ENCODE measurements at places on chromosomes 2 and 18. TPM values are rescaled to one million over a fixed set of nuclear protein-coding genes. Genes with fewer than 3 reads are reported as not detected.

The NT5DC4 gene
- polyA plus RNA-seq, result not detected

The PKDCC gene
- polyA plus RNA-seq, result 37.4 TPM

The PAIP2B gene
- 14.4 TPM for polyA plus RNA-seq

The COL4A3 gene
- polyA plus RNA-seq, result 0.10 TPM

The ECEL1 gene
- polyA plus RNA-seq, result 75.6 TPM

The ANTXR1 gene
- 5.2 TPM for polyA plus RNA-seq

The TRIP12 gene
- 57.8 TPM for polyA plus RNA-seq

The LAPTM4A gene
- 81.7 TPM for polyA plus RNA-seq

The DUSP2 gene
- 2.1 TPM for polyA plus RNA-seq

The CCDC148 gene
- polyA plus RNA-seq, result 1.8 TPM

The IL36B gene
- polyA plus RNA-seq, result not detected

The IL1R2 gene
- polyA plus RNA-seq, result not detected

The GPR35 gene
- polyA plus RNA-seq, result 2.8 TPM

The TCF23 gene
- not detected for polyA plus RNA-seq

The WNT10A gene
- polyA plus RNA-seq, result 0.20 TPM

The TP53I3 gene
- polyA plus RNA-seq, result 4.7 TPM

The OBSL1 gene
- polyA plus RNA-seq, result 75.2 TPM
